ENCODE measurements at places on chromosomes 6 and 20. TPM values are rescaled to one million over a fixed set of nuclear protein-coding genes. Genes with fewer than 3 reads are reported as not detected.

BPIFB2 gene
- not detected for total RNA-seq

KCNQ5 gene
- total RNA-seq: not detected

DEFB124 gene
- not detected for total RNA-seq

UBD gene
- total RNA-seq: 91.9 TPM

B3GAT2 gene
- total RNA-seq: not detected

KHDC1L gene
- total RNA-seq: not detected

HLA-A gene
- total RNA-seq: 519 TPM

TMEM200A gene
- total RNA-seq: under 0.01 TPM

MOG gene
- total RNA-seq: not detected

MUC21 gene
- not detected for total RNA-seq

PABPC1L gene
- 0.64 TPM for total RNA-seq

ZC3H12D gene
- total RNA-seq: under 0.01 TPM

GHRH gene
- not detected for total RNA-seq

LY6G6C gene
- not detected for total RNA-seq

ARHGAP40 gene
- not detected for total RNA-seq
